ENCODE measurements at places on chromosomes 7 and 10.

GRCh38 chr10:94571081-94571480, 25.5 kb downstream of the HELLS start:
- no peak for DNase-seq

GRCh38 chr7:46772776-46773175, 809.1 kb downstream of the TNS3 start:
- no peak for DNase-seq

DNA sequence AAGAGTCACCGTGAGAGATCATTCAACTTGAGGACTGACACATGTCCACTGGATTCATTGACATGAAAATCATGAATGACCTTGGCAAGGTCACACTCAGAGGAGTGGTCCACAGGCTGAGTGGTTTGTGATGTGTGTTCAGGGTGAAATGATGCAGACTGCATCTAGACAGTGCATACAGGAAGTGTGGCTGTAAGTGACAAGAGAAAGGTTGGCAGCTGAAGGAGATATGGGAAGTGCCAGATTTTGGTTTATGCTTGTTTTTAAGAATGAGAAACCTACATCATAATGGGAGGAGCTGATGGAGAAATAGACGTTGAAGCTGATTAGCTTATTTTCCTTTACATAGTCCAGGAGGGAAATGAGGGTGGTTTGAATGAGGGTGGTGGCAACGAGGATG, 64.8 kb upstream of the VIPR2 start:
- DNase-seq: no peak

DNA sequence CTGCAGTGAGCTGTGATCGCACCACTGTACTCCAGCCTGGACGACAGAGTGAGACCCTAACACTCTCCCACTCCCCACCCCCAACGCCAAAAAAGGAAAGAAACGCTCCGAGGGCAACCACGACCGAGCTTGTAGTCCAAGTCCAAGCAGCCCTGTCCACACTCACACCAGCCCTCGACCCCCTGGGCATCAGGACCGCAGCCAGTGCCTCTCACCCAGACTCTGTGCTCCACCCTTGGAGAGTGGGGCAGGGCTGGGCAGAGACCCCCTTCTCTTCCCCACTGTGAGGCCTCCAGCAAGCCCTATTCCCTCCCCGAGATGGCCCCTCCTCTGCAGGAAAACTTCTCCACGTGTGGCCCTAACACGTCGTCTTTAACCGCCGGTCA, 82.6 kb downstream of the FOXL3 start:
- no peak for DNase-seq

GRCh38 chr10:43214071-43214955, 52.6 kb downstream of the RASGEF1A start:
- DNase-seq: no peak

Measured in stimulated activated CD8-positive, alpha-beta memory T cell treated with anti-CD3 and anti-CD28 coated beads, Interleukin-7, amount 100 ng/mL, for 48 hours (primary cell).